Left colon (tissue), 2 donors: ENCODE measurements at places on chromosomes 12 and 14. TPM values are rescaled to one million over a fixed set of nuclear protein-coding genes. Genes with fewer than 3 reads are reported as not detected.

GRCh38 chr12:58026897-58027891, 85.8 kb downstream of the ATP23 start:
- DNase-seq, result no peak

- DNase-seq, result no peak
These were observed 31.9 kb upstream of the IFNG-AS1 start for GRCh38 chr12:67957383-67957782.

- no peak for DNase-seq
These were observed 545 bp downstream of the PPFIA2 start for GRCh38 chr12:81758421-81759189.

- no peak for DNase-seq
These were observed 206.0 kb downstream of the ADGRD1 start for GRCh38 chr12:131159660-131160059.

GRCh38 chr14:58557242-58557641, 80.5 kb upstream of the DACT1 start:
- no peak for DNase-seq

MANSC4 gene
- total RNA-seq, result not detected

CLEC2B gene
- 1.6 TPM for total RNA-seq

DNA sequence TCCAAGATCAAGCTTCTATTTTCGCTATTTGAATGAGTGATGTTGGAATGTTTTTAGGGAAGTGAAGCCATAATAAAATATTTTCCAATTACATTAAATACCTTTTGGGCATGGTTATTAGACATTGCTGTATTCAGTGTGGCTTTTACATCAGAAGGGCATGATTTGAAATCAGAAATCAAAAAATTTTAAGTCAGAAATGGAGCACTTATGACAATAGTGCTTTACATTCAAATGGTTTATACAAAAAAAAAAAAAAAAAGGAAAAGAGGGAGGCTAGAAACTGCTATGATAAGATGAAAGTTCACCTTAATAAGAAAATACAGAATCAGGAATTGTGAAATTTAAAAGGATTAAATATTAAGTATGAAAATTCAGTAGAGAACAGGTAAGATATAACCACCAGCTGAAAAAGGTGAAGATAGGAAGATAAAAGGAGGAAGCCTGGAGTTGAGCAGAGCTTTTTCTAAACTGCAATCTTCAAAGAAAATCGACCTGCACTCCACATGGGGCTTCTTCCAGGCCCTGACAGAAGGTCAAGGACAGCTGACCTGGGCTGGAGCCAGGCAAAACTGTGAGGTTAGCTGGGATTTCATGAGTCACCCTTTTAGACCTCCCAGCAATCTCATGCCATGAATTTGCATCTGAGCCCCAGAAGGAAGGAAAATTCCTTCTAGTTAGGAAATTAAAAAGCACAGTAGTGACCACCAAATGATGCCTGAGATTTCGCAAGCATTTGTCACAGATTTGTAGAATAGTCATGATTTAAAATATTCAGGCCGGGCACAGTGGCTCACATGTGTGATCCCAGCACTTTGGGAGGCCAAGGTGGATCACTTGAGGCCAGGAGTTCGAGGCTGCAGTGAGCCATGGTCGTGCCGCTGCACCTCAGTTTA, 23.4 kb upstream of the BMP4 start:
- no peak for DNase-seq

DNA sequence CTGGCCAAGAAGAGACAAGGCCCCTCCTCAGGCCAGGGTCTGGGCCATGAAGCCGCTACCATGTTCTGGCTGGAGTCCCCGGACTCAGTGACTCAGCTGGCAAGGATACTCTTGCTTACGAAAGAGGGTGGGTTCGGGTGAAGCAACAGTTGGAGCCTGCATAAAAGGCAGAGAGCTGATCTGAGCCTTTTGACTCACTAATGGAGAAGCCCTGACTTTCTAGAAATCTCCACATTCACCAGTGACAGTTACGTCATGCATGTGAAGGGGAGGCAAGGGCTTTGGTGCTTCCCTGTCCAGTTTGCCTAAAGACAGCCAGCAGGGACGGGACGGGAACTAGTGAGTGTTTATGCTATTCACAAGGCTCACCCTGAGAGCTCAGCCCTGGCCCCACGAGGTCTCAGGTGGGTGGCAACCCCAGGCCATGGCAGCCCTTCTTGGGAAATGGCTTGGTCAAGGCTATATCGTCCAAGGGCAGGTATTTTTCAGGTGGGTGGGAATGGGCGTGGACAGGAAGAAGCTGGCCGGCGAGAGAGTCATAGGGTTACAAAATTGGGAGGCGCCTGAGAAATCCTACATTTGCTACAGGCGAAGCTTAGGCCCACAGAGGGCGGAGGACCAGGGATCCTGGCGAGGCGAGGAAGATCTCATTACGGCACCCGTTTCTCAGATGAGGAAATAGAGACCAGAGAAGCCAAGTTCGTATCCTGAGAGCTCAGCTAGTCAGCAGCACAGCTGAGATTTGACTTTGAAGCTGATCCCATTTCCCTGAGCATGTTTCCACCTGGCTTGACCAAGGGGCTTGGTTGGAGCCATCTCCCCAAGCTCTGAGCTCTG, 314.6 kb downstream of the BCL11B start:
- DNase-seq, result peak; percentile 36

ACSS3 gene
- total RNA-seq, result 1.4 TPM

DNA sequence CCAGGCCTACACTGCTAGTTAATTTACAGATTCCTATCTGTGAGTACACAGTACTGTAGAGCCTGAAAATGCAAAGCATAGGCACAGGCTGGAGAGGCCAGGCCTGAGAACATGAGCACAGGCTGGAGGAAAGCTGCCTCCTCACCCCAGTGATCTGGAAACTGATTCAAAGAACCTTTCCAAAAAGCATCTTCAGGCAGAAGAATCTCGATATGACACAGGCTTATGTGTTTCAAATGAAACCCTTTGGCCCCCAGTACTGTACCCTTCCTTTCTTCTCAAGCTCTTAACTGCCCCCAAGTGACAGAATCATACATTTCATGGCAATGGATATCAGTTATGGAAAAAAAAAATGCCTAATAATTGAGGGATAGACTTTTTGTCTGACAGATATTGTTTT, 122.0 kb downstream of the KCNC2 start:
- DNase-seq, result no peak

DNA sequence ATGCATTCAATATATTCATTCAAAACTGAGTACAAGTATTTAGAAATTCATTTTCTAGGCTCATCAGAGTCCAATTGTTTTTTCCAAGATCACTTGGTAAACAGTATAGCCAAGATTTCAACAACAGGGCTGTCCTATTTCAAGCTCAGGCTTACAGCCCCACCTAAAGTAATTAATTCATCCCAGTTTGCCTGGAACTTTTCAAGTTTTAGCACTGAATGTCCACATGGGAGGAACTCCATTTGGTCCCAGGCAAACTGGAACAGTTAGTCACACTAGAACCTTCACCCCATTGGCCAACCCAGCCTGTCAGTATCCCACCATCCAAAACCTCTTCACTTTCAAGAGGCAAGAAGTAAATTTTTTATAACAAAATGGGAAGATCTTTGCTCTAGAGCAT, 210.9 kb downstream of the DPY19L2 start:
- no peak for DNase-seq

DNA sequence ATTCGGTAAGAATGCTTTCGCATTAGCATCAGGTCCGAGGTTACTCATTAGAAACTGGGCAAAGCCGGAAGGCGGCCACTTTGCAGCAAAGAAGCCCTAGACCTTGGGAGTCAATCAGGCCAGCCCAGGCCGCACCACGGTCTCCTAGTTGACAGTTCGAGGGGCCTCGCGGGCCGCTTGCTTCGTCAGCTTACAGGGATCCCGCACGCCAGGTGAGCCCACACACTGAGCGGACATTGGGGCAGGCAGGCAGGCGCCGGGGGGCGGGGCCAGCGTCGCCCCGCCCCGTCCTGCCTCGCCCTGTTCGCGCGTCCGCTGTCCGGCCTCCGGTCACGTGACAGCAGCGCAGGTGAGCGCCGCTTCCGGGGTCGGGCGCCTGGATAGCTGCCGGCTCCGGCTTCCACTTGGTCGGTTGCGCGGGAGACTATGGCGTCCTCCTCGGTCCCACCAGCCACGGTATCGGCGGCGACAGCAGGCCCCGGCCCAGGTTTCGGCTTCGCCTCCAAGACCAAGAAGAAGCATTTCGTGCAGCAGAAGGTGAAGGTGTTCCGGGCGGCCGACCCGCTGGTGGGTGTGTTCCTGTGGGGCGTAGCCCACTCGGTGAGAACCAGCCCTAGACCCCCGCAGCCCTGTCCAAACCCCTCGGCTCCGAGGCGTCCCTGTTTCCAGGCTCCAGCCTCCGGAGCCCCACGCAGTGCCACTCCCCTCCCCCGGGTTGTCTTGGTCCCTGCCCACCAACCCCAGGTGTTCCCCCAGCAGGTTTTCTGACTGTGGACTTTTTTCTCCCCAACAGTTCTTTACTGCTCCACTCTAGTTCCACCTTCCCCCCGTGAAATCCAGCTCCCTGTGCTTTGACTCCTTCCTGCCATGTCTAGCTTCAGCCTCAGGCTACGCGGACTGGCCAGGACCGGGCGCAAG, at the start of gene PIP4K2C:
Gene PIP4K2C (plus strand): TSS at position 329 of the 918 bp plus-strand sequence. CDS start 98 bp downstream, at position 427.
- DNase-seq, result peak; percentile 82

- DNase-seq, result no peak
These were observed 390.2 kb upstream of the PRICKLE1 start for GRCh38 chr12:42979746-42980145.

DNA sequence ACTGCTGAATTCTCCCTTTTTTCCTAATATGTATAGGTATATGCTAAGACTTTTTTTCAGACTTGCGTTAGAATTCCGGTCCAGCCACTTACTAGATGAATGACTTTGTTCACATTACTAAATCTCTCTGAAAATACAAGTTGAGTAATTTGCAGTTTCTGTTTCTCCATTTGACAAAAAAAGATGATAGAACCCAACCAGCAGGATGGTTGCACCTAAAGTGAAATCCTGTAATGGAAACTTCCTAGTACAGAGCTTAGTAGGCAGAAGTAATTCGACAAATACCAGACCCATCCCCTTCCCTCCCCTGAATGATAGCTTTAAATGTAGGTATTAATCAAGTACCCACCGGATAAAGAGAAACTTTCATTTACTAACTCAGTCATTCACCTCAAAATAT, 113.6 kb upstream of the RAP1B start:
- no peak for DNase-seq

DNA sequence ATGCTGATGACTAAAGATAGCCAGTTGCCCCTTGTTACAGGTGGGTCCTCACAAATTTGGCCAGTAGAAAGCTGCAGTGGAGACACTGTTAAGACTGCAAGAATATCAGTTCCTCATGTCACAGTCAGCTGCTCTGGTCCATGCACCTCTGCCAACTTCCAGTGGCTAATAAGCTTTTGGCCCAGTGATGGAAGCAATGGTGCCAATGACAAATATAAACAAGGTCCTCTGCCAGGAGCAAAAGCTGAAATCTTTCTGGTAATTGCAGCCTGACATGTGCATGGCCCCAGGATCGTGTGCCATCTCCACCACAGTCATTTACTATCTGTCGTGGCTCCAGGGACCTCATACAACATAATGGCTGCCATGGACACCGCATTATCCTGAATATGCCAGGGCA, 85.4 kb upstream of the TMEM260 start:
- no peak for DNase-seq

KRT83 gene
- not detected for total RNA-seq

GRCh38 chr14:91116913-91117588, 3.2 kb downstream of the DGLUCY start:
- no peak for DNase-seq

RAD51AP1 gene
- 8.4 TPM for total RNA-seq

- no peak for DNase-seq
These were observed 22.5 kb downstream of the FBRSL1 start for GRCh38 chr12:132512197-132513069.

KRT2 gene
- total RNA-seq, result not detected

- no peak for DNase-seq
These were observed 67.6 kb downstream of the TECPR2 start for GRCh38 chr14:102430212-102430908.

SOAT2 gene
- not detected for total RNA-seq

AKAP6 gene
- total RNA-seq, result 7.6 TPM

FBLN5 gene
- 27.6 TPM for total RNA-seq

DNA sequence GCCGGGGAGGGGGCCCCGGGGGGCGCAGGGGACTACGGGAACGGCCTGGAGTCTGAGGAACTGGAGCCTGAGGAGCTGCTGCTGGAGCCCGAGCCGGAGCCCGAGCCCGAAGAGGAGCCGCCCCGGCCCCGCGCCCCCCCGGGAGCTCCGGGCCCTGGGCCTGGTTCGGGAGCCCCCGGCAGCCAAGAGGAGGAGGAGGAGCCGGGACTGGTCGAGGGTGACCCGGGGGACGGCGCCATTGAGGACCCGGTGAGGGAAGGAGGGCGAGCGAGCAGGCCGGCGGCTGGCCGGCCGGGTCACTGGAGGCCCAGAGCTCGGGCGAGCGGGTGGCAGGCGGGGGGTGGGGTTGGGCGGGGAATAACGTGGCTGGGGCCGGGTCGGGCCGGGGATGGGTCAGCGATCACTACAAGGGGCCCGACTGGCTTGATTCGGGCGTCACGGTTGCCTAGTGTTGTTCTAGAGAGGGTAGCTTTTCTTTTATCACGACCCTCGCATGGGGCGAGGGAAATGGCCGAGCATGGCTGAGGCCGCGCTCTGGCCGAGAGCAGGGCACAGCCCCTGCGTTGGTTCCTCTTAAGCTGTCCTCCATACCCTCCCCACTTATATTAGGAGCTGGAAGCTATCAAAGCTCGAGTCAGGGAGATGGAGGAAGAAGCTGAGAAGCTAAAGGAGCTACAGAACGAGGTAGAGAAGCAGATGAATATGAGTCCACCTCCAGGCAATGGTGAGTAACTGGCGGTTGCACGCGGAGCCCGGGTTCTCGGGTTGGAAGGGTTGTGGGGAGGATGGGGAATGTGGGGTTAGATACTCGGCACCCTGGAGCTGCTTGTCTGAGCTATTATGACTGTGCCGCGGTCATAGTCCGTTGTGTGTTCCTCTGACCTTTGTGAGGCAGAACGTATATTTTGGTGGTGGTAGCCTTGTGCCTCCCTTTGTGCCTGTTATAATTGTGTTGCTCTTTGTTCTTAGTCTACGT, 603 bp downstream of the PABPN1 start:
- DNase-seq, result peak; percentile 61

DNA sequence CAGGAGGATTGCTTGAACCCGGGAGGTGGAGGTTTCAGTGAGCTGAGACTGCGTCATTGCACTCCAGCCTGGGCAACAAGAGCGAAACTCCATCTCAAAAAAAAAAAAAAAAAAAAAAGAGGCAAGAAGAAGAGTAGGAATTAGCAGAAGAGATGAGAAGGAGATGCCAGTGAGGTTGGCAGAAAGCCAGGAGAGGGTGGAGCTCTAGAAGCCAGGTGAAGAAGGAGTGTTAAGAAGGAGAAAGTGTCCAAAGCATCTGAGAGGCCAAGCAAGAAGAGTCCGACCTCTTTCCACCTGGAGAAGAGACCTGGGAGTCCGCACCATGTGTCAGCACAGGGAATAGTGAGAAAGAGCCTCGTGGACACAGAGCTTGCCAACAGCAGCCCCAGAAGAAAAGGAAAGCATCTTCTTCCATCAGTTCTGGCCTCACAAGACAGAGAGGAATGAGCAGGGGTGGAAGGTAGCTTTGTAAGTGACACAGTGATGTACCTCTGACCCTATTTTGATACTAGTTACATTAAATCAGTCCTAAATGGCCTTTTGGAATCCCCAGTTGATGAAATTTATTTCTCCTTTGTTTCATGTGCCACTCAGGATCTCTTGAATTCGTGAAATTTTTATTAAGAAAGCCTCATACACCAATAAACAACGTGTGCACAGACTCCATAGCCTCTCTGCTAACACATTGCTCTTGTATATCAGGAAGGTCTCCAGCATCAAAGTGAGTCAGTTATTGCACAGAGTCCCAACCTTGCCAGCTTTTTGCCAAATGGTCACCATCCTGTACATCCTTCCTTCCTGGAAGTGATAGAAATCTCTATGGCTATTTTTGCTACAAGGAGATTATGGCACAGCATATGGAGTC, 70.6 kb downstream of the SAMD4A start:
- no peak for DNase-seq

- DNase-seq, result no peak
These were observed 65.7 kb upstream of the NOVA1 start for GRCh38 chr14:26663506-26663905.

OR4K13 gene
- total RNA-seq, result not detected
